ENCODE measurements at places on chromosomes 11 and 22.

DNA sequence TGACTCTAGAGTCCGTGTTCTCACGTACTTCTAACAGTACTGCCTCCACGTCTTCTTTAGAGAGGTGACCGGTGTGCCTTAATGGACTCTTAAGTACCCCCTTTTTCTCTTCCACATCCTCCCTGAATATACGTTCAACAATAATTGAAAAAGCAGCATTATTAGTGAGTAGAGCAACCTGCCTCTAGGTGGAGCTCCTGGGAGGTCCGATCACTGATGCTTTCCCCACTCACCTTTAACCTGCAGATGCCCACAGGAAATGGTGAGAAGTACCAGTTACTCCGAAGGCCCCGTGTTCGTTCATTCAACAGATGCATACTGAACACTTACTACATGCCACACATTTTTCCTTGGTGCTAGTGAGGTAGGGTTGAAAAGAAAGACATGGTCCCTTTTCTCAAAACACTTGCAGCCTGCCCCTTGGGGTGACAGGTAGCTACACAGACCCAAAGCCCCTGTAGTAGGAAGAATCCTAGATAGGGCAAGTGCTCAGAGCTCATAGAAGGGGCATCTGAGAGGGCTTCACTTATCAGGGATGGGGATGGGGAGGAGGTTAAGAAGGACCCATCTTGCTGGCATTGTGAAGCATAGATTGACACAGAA lies 72.7 kb downstream of the FEZ1 start:
- peak; percentile 23 for DNase-seq

GRCh38 chr22:50208939-50209892 lies 8.4 kb downstream of the SELENOO start:
- DNase-seq: no peak

DNA sequence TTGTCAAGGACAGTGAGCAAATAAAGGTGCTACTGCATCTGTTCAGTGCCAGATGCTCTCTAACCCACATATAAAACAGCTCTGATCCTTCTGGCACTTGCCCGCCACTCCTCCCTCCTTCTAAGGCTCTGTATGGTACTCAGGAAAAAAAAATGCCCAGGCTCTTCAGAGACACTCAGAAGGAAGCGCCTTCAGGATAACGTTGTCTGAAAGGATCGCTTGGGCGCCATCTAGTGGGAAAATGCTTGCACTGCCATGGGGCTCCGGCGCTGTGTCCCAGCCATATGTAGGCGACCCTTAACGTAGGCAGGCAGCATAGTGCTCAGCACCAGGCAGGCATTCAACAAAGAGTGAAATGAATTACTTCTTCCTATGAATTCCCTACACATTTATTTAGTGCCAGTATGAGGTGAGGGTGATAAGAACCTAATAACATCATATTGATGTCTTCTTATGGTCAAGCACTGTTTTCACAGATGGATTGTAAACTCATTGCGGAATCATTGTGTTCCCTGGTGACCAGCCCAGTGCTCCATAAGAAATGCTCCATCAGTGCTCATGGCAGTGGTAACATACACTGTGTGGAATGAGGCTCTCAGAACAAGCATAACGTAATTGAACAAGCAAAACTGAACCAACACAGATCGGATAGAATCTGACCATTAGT lies 39.6 kb downstream of the PAMR1 start:
- peak; percentile 90 for DNase-seq

GRCh38 chr11:97019754-97020153 lies 629.9 kb downstream of the JRKL start:
- DNase-seq: peak; percentile 7

- DNase-seq: peak; percentile 40
Measured at GRCh38 chr11:95076416-95076815, 9.7 kb downstream of the SRSF8 start.

DNA sequence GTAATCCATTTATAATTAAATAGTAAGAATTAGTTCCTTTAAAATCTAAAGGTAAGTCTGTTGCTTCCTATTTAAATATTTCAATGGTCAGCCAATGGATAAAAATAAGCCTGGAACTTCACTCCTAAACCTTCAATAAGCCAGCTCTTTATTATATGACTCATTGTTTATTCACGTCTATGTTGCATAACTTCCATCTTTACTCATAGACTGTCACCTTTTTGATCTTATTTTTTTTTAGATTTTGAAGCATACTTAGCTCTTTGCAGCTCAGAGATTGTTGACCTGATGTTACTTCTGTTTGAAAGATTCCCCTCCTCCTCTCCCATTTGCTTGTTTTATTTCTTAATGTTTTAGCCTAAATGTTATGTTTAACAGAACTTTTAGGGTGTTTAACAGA lies 1571.2 kb upstream of the RAG2 start:
- peak; percentile 6 for DNase-seq

DNA sequence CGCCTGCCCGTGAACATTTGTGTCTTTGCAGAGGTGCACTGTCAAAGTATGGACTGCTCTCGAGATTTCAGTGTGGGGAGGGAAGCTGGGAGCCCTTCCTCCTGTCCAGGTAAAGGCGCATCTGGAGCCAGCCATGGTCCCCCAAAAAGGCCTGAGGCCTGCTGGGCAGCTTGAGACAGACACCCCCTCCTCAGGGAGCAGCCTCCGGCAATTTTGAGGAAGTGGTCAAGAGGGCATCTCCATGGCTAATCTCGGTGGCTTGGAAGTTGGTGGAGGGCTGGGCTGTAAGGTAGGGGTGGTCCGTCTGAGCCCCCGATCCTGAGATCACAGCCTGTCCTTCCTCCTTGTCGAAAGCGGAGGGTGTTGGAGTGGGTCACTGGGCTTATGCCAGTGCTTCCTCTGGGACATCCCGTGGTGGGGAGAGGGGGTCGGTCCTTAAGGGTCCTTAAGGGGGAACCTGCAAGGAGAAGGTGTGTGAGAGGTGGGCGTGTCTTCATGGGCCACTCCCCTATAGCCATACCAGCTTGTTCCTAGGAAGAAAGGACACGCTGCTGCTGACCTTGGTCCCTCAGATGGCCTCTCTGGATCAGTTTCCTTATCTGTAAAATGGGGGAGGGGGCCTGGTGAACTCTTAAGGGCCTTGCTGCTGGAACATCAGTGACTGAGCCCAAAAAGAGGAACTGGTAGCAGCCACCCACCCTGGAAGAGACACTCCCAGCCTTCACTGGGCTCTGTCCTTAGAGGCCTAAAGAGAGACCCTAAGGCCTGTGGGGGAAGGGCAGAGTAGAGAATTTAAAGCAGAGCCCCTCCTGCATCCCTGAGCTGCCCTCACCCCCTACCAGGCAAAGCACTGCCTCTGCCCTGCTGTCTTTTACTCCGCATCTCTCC lies 2.6 kb downstream of the KCNC1 start:
- no peak for DNase-seq

GRCh38 chr11:94665116-94665659 lies 98.0 kb downstream of the PIWIL4 start:
- no peak for DNase-seq

GRCh38 chr11:123628936-123629683 lies 25.3 kb downstream of the SCN3B start:
- DNase-seq: peak; percentile 41

- DNase-seq: no peak
Measured at GRCh38 chr11:94423507-94423906, 22.3 kb upstream of the GPR83 start.

GRCh38 chr11:113014262-113015097 lies 53.3 kb downstream of the NCAM1 start:
- peak; percentile 64 for DNase-seq

DNA sequence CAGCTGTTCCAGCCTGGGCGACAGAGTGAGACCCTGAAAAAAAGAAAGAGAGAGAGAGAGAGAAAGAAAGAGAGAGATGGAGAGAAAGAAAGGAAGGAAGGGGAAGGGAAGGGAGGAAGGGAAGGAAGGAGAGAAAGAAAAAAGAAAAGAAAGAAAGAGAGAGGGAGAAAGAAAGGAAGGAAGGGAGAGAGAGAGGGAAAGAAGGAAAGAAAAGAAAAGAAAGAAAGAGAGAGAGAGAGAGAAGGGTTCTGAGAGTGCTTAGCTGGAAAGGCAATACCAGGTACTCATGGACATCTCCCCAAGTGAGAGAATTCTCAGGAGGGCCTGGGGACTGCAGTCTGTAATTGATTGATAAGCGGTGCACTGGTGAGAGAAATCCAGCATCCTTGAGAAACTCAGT lies 12.8 kb upstream of the PRAME start:
- no peak for DNase-seq

DNA sequence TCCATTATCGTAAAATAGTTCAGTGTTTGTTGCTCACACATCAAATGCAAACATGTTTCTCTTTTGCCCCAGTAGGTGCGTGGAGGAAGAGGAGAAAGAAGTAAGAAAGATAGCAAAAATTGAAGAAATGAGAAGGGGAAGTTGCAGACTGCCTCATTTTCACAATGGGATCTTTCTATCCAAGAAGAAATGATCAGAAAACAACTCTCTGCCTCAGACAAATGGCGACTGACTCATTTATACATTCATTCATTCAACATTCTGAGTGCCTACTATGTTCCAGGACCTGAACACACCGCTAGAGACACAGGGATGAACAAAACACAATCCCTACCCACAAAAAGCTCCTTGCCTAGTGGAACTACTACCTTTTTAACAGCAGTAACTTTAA lies 367 bp downstream of the HPS5 start:
- no peak for DNase-seq

GRCh38 chr11:102784380-102784779 lies 4.0 kb upstream of the MMP10 start:
- DNase-seq: no peak

DNA sequence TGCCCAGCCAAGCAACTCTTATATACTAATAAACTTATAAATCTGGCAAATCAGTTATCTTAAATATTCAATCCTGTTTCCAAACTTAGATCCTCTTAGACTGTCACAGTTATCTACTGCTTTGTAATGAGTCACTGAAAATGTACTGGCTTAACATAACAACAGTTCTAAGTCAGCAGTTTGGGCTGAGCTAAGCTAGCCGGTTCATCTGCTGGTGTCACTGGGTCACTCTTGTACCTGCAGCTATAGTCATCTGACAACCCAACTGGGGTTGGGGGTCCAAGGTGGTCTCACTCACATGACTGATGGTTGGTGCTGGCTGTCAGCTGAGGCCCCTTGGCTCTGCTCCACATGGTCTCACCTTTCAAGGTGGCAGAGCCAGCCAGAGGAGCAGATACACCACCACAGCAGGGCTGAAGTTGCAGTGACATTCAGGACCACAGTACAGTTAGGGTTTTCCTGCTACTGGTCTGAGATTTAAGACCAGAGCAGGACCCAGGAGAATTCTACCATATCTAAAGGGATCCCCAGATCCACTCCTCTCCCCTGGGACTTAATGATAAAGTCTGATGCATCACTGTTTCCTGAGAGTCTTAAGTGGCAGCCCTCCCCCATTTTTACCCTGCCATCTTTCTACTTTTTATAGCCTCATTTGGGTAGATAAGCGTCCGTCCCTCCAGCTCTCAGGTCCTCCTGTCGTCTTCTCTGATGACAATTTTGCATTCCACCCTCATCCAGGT lies 7.9 kb upstream of the MACROD1 start:
- DNase-seq: no peak

DNA sequence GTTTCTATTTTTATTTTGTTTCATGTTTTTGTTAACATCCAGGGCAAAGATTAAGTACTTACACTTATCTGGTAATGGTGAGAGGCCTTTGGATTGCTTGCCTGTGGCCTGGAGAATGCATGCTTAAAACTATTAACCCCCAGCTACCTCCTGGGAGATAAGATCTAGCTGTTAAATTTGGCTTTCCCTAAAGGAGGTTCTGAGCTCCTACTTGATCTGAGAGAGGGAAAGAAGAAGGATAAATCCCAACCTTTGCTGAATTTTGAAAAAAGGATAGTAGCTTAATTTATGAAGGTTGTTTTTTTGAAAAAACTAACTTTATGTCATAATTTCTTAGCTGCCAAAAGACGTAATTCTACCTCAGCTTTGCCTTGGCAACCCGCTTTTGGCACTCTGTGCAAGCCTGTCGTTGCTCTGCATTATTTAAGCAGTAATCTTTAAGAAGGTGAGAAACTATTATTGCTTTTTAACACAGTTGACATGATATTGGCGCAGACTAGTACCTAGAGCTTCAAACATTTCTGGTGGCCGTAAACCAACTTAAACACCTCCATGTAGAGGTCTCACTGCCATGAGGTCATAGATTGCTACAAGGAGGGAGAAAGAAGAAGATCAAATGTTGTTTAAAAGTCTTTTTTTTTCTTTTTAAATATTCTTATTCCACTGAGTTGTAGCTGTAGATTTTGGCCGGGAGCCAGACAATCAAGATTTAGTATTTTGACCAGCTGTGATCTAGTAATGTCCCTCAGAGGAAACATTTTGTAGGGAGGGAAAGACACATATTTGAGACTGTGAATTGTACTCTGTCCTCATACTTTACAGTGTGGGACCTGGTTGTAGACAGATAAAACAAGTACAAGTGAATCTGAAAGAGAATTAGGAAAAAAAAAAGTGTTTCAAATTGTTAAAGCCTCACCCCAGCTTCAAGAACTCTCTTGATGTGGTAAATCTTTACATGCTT lies 74.4 kb downstream of the WNT11 start:
- no peak for DNase-seq

DNA sequence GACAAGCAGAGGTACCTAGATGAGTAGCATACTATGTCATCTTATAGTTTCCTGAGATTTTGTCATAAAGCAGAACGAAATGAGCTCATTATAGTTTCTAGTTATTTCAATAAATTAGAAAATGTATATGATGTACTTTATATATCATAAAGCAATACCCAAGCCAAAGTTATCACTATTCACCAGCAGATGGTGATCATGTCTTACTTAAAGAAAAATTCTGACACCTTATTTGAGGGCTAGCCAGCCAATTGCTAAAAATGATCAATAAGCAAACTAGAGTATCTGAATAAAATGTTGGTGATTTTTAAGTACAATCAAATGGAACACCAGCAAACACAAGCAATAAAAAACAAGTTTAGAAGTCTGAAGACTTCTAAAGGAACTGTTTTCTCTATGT lies 44.1 kb downstream of the RSF1 start:
- no peak for DNase-seq

- DNase-seq: no peak
Measured at GRCh38 chr22:43622886-43623285, 189.2 kb downstream of the EFCAB6 start.

DNA sequence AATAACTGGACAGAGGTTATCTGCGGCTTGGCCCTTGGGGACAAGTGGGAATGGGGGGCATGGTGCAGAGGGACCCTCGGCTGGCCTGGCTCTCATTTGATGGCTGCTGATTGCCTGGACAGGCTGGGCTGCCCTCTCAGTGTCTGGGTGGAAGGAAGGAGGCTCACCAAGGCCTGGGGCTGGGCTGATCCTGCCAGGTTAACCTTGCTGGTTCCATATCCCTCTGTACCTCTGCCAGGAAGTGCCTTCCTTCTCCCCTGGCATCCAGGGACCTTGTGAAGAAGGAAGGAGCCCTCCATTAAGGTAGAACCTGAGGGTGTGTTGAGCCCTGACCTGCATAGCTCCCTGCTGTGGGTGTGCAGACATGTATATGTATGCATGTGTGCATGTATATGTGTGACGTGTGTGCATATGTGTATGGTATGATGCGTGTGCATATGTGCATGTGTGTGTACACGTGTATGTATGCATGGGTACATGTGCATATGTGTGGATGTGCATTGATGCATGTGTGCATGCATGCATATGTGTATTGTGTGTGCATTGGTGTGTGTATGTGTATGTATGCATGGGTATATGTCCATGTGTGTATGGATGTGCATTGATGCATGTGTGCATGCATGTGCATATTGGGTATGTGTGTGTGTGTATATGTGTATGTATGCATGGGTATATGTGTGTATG lies 433.9 kb downstream of the TBC1D22A start:
- DNase-seq: no peak

Measured in hepatocyte (in vitro differentiated cells).